Karpas-422 (cell line): ENCODE measurements at places on chromosomes 7 and 10.

- DNase-seq: no peak
Measured at GRCh38 chr7:125391921-125392320, 462.3 kb upstream of the POT1 start.

GRCh38 chr7:122942059-122942458 lies 53.4 kb downstream of the TAS2R16 start:
- no peak for DNase-seq

- no peak for DNase-seq
Measured at GRCh38 chr10:14617852-14618251, 156.8 kb downstream of the FAM107B start.

- DNase-seq: peak; percentile 72
Measured at GRCh38 chr10:126749015-126749655, 78.6 kb upstream of the C10orf90 start.

DNA sequence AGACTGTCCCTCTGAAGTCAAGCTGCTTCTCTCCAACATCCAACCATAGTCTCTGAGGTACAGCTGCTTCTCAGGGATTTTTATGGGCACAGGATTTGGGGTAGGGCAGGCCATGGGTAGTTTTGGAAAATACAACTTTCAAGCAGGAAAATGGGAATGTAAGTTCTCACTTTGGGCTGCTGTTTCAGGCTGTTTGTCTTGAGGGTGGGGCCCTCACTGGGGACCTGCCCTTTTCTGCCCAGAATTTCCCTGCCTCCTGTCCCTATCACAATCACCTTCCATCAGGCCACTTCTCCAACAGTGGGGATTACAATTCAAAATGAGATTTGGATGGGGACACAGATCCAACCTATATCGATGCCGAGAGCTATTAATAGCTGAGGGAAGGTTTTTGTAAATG lies 24.5 kb downstream of the SSMEM1 start:
- no peak for DNase-seq
